ENCODE measurements at places on chromosomes 5 and 9. TPM values are rescaled to one million over a fixed set of nuclear protein-coding genes. Genes with fewer than 3 reads are reported as not detected.

DOLK gene
- 14.8 TPM for polyA plus RNA-seq

MED27 gene
- polyA plus RNA-seq = 12.6 TPM

ECM2 gene
- 9.8 TPM for polyA plus RNA-seq

EFCAB9 gene
- not detected for polyA plus RNA-seq

KIF24 gene
- polyA plus RNA-seq = 2.0 TPM

DNA sequence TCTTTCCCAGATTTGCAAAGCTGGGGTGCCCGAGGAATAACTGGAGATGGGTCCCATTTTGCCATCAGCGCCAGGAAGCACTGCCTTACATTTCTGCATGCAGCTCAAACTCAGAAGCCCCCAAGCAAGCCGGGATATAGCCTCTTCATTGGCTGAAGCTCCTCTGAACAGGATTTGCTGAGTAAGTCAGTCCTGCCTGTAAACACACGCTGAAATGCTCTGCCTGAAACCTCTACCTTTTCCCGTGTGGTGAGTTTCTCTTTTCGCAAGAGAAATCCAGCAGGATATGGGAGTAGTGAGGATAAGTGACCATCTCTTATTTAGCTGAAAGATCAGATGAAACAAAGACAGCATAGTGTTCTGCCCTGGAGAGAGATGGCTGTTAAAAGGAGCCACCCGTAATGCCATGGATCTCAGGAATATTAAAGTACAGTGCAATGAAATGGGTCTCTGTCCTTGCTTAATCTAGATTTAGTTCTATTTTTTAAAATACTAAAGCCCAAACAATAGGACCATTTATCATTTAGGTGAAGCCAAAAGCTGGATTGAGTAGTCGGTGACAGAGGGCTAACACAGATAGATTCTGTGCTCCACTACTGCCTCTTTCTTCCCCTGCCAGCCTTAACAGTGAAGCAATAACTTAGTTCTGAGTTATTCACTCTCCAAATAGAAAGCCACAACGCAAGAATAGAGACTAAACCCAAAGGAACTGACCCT lies 177.5 kb upstream of the PPP2R2B start:
- DNase-seq = no peak

NR5A1 gene
- polyA plus RNA-seq = 0.09 TPM

DNA sequence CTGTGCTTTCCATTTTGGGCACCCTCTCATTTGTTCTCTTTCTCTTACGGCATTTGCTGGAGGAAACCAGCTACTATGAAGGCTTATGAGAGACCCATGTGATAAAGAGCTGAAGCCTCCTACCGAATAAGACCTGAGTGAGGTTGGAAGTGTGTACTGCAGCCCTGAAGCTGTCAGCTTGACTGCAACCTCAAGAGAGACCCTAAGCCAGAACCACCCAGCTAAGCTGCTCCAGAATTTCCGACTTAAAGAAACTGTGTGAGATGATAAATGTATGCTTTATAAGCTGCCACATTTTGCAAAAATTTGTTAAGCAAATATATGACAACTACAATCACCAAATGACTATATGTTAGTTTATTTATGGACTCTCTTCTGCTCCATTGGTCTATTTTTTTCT lies 151.7 kb upstream of the PTPRD start:
- no peak for DNase-seq

- no peak for DNase-seq
Measured at GRCh38 chr5:159782995-159783300, 133.3 kb upstream of the ADRA1B start.

GRCh38 chr5:138942861-138943260 lies 67.7 kb upstream of the LRRTM2 start:
- DNase-seq = no peak

GRCh38 chr5:59115345-59115744 lies 532.5 kb downstream of the RAB3C start:
- DNase-seq = no peak

FGF10 gene
- 5.7 TPM for polyA plus RNA-seq
